ENCODE measurements at places on chromosomes 2 and 18.

DNA sequence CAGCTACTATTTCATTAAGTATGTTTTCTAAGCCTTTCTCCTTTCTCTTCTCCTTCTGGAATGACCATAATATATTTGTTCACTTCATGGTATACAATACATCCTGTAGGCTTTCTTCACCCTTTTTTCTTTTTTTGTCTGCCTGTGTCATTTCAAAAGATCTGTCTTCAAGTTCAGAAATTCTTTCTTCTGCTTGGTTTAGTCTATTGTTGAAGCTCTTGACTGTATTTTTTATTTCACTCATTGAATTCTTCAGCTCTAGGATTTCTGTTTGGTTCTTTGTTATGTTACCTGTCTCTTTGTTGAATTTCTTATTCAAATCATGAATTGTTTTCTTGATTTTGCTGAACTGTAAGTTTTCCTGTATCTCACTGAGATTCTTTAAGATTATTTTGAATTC, 109.9 kb downstream of the TMEM131 start:
- no peaks in the 10 kb centered on the region for H3K4me1 ChIP-seq
- DNase-seq: no peak
- H3K36me3 ChIP-seq: peaks cover 11% of the 10 kb centered on the region
- H3K27ac ChIP-seq: no peak overlapping the region

DNA sequence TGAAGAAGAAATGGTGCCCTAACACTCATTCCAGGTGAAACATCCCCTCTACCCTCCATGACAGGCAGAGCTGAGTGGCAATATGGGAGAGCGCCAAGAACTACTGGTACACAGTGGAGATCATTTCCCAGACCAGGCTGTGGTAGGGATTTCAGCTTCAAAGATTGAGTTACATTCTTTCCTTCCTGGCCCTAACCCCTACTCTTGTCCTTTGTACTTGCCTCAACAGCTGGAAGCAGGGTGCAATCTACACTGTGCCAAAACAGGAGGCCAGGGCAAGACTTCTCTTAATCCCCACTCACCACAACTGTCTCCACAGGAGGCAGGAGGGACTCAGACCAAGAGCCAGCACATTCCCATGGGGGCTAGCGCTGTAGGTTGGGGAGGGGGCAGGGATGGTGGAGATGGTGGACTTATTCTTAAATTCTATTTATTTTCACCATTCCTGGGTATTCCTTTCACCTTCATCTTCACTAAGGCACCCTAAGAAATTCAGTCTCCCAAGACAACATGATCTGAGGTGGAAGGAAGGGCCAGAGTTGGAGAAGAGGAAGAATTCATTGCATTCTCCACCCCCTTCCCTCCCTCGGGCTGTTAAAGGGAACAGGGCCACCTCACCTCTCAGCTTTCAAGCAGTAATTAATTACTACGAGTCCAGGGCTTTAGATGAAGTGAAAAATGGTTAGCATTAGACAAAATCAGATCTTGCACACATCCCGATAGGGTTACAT, 65.9 kb downstream of the AAK1 start:
- no peaks in the 10 kb centered on the region for H3K27me3 ChIP-seq
- no peak overlapping the region for H3K4me3 ChIP-seq
- H3K4me1 ChIP-seq: no peaks in the 10 kb centered on the region
- no peak for DNase-seq
- H3K36me3 ChIP-seq: no peaks in the 10 kb centered on the region
- no peak overlapping the region for H3K27ac ChIP-seq

GRCh38 chr2:85323351-85323987, 4.3 kb downstream of the TGOLN2 start:
- no peak for DNase-seq
- H3K4me1 ChIP-seq: peaks cover 5% of the 10 kb centered on the region
- no peaks in the 10 kb centered on the region for H3K27me3 ChIP-seq
- H3K4me3 ChIP-seq: no peak overlapping the region
- H3K36me3 ChIP-seq: no peaks in the 10 kb centered on the region
- no peak overlapping the region for H3K27ac ChIP-seq

GRCh38 chr2:201413143-201413542, 38.1 kb downstream of the TRAK2 start:
- no peaks in the 10 kb centered on the region for H3K4me1 ChIP-seq
- H3K27me3 ChIP-seq: no peaks in the 10 kb centered on the region
- H3K4me3 ChIP-seq: no peak overlapping the region
- no peak overlapping the region for H3K27ac ChIP-seq
- no peaks in the 10 kb centered on the region for H3K36me3 ChIP-seq
- no peak for DNase-seq

DNA sequence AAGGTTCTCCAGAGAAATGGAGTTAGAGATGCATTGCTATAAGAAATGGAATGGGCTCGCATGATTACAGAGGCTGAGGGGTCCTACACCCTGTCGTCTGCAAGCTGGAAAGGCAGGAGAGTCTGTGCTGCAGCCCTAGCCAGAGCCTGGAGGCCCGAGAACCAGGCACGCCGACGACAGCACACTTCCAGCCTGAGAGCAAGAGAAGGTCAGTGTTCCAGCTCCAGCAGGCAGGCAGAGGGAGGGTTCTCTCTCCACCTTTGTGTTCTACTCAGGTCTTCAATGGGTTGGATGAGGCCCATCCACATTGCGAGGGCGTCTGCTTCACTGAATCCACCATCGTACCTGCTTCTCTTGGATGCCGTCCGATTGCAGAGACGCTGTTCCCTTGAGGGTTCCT, 177.6 kb upstream of the HDAC4 start:
- no peaks in the 10 kb centered on the region for H3K4me1 ChIP-seq
- no peaks in the 10 kb centered on the region for H3K27me3 ChIP-seq
- no peak overlapping the region for H3K4me3 ChIP-seq
- H3K27ac ChIP-seq: no peak overlapping the region
- DNase-seq: no peak

DNA sequence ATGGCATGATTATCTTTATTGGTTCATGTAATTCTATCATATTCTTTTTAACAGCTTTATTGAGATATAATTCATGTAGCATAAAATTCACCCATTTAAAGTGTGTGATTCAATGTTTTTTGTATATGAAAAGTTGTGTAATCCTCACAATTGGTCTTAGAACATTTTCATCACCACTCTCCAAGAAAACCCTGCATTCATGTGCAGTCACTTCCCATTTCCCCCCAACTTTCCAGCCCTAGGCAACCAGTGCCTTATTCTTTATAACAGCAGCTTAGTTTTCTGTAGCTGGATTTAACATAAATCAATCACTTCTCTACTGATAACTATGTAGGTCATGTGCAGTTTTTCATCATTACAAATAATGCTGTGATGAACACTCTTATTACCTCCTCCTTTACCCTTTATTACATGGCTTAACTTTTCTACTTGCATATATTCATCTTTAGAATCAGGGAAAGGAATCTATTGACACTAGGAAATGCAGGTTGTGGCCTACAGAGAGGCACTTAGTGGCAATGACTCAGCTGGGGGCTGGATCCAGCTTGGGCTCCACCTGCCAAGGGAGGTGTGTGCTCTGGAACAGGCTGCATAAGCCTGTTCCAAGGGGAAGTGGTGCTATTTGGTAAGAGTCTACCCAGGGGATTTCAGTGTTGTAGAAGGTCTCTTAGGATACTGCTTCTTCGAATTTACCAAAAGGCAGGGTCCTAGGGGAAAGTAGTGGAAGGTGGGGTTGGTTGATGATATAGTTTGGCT, 89.1 kb downstream of the ETAA1 start:
- no peaks in the 10 kb centered on the region for H3K4me1 ChIP-seq
- H3K4me3 ChIP-seq: no peak overlapping the region
- no peak overlapping the region for H3K27ac ChIP-seq
- no peak for DNase-seq
- H3K27me3 ChIP-seq: no peaks in the 10 kb centered on the region

DNA sequence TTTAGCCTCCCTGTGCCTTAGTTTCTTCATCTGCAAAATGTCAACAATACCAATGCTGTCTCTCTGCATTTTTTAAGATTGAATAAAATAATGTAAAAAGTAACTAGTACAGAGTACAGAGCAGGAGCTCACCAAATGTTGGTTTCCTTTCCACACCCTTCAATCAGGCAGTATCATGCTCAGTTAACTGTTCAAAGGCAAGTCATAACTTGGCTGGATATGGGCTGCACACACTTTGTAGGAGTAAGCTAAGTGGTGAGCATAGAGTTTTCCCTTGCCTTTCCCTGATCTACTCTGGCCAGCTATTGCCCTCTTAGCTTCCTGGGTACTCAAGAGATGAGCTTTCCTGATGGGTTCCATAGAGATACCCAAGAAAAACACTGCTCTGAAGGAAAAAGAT, 77.9 kb downstream of the CYBRD1 start:
- no peak for DNase-seq
- no peak overlapping the region for H3K4me3 ChIP-seq
- no peaks in the 10 kb centered on the region for H3K4me1 ChIP-seq

GRCh38 chr18:63882333-63883141, 5.0 kb upstream of the SERPINB2 start:
- no peak overlapping the region for H3K27ac ChIP-seq
- H3K4me1 ChIP-seq: no peaks in the 10 kb centered on the region

DNA sequence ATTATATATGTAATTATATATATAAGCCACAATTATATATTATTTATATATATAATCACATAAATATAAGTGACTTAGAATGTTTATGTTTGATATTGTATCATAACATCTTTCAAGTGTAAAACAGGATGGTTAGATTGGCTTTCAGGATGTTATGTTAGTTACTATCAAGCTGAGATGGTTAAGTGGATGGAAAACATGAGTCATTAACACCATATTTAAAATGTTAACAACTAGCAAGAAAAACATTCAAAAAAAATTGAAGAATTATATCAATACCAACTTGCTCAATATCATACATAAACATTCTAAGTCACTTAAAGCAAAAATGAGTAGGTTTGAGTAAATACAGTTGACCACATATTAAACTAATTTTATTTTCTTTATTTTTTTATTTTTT, 21.8 kb upstream of the RAB27B start:
- DNase-seq: no peak
- no peak overlapping the region for H3K4me3 ChIP-seq
- no peaks in the 10 kb centered on the region for H3K4me1 ChIP-seq
- H3K27ac ChIP-seq: no peak overlapping the region

GRCh38 chr2:236714080-236714479, 144.5 kb downstream of the ACKR3 start:
- DNase-seq: no peak
- no peak overlapping the region for H3K27ac ChIP-seq
- H3K4me3 ChIP-seq: no peak overlapping the region
- no peaks in the 10 kb centered on the region for H3K27me3 ChIP-seq
- H3K36me3 ChIP-seq: no peaks in the 10 kb centered on the region

DNA sequence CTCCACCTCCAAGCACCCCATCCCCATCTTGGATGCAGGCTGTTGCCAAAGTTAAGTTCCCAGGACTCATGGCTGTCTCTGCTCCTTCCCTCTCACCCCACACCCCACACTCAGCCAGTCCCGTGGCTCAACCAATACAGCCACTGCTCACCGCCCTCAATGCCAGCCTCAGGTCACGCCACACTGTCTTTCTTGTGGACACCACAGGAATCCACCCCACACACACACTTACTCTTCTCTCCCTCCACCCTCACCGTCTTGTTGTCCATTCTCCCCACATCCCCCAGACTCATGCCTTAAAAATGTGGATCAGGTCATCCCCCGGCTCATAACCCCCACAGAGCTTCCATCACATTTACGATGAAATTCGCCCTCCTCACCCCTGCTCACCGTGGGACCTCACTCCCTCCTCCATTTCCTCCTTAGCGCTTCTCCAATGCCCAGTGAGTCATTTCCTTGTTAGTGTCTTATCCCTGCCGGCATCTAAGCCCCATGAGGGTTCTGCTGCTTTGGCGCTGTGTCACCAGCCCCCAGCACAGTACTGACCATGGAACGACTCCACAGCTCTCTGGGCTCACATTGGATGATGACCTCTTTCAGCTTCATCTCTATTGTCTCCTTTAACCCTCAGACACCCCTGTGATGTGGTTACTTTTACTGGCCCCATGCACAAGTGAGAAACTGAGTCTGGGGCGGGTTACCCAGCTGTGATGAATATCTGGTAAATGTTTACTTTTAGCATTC, 13.8 kb downstream of the MLPH start:
- H3K27ac ChIP-seq: peak overlapping the region; percentile 82
- H3K27me3 ChIP-seq: no peaks in the 10 kb centered on the region
- H3K4me3 ChIP-seq: no peak overlapping the region
- peaks cover 7% of the 10 kb centered on the region for H3K4me1 ChIP-seq

DNA sequence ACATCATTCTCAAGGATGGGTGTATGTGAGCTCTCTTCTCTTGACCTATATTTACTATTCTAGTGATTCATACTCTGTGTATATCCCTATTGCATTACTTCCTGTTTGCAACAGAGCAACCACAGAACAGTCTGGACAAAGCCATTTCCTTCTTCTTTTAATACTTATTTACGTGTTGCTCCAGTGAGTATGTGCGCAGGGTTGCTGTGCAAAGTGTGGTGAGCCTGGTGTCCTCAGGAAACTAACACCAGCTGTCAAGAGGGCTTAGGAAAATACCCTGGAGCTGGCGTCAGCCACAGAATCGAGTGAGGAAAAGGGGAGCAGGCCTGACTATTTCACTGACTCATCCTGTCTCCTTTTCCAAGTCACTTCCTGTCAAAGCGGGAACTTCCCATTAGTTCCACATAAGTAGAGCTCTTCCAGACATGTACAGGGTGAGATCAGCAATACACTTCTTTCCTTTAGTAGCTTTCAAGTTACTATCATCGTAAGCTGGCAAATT, 214.1 kb upstream of the COPS8 start:
- no peak for DNase-seq
- no peaks in the 10 kb centered on the region for H3K36me3 ChIP-seq
- H3K4me1 ChIP-seq: no peaks in the 10 kb centered on the region
- H3K27me3 ChIP-seq: no peaks in the 10 kb centered on the region
- peak overlapping the region; percentile 45 for H3K27ac ChIP-seq

DNA sequence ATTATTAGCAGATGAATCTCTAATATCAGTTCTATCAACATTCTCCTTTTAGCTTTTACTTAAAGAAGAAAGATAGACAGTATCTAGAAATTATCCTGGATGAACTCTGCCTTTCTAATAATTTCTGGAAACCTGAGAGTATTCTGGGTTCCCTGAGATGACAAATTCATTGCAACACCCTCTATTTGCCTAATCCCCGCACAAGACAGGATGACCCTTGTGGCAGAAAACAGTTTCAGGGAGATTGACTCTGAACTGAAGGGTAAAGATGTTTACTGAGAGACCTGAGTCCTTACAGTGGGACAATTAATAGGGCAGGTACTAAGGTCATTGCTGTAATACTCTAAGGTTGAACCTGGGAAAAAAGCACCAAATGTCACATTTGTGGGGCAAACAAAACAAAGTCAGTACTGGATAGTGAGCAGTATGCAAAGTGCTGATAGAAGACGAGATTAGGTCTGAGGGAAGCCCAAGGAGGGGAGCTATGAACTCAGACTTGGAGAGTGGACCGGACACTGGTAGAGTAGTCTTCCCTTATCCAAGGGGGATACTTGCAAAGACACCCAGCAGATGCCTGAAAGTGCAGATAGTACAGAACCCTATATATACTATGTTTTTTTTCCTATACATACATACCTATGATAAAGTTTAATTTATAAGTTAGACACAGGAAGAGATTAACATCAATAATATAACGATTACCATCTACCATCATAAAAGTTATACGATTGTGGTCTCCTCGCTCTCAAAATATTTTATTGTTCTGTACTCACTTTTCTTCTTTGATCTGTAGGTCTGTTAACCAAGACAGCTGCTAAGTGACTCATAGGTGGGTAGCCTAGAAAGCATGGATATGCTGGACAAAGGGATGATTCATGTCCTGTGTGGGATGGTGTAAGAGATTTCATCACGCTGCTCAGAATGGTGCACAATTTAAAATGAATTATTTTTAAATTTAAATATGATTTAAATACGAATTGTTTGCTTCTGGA, 148.3 kb upstream of the KLHL14 start:
- no peaks in the 10 kb centered on the region for H3K36me3 ChIP-seq
- DNase-seq: no peak
- no peaks in the 10 kb centered on the region for H3K27me3 ChIP-seq
- no peak overlapping the region for H3K4me3 ChIP-seq
- no peak overlapping the region for H3K27ac ChIP-seq
